ENCODE measurements at places on chromosomes 3 and 15.

DNA sequence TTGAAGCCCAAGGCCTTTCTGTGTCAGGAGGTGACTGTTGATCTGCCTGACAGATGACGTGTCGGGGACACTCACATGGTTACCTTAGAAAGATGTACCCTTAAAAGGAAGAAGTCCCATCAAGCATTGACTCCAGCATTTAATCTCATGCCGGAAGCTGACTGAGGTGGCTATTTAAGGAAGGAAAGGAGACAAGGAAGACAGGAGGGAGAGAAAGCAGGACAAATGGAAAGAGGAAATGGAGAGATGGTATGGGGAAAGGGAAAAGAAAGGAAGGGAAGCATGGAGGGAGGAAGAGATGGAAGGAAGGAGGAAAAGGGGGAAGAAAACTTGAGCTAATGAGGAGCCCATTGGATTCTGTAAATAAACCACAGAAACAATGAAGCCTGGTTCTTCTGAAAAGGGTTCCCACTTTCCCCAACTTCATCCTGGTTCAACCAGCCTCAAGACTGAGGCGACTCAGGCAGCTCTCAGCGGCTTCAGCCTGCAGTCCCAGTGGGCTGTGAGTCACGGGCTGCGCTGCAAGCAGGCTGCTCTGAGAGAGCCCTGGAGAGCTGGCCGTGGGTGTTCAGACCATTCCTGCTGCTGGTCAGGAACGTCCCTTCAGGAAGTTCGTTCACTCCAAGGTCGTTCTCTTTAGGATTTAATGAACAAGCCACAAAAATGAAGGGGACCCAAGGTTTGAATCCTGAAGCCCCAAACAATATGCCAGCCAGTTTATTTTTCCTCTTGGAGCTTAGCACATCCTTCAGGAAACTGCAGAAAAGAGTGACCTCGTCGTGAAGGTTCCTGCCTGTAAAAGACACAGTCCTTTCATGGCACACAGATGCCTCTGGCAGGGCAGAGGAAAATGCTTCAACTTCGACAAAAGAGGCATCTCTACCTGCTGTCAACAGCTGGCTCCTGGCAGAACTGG is 69.6 kb upstream of the THBS1 start:
- DNase-seq = no peak

DNA sequence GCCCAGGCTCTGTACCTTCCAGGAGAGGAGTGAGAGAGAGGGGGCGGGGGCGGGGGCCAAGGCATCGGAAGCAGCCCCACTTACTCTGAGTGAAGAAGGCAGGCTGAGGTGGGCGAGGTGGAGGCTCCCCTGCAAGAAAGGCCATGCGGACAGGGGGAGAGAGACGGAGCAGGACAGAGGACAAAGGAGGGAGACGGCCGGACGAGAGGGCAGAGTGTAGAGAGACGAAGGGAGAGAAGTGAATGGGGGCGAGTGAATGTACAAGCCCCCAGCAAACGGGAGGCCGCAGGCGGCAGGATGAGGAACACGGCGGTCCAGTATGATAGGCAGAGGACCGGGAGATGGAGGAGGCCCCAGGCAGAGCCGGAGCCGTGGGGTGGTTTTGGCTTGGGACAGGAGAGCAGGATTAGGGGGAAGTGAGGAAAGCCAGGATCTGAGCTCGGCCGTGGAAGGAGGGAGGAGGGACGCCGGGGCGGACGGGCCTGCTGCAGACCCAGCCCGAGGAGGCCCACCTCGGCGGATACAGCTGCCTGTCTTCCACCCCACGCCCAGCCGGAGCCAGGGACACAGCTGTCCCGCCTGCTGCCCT is 38.8 kb downstream of the TNK2 start:
- no peak for DNase-seq

- no peak for DNase-seq
These were observed 266.7 kb upstream of the ATP10A start for GRCh38 chr15:26129852-26130251.

DNA sequence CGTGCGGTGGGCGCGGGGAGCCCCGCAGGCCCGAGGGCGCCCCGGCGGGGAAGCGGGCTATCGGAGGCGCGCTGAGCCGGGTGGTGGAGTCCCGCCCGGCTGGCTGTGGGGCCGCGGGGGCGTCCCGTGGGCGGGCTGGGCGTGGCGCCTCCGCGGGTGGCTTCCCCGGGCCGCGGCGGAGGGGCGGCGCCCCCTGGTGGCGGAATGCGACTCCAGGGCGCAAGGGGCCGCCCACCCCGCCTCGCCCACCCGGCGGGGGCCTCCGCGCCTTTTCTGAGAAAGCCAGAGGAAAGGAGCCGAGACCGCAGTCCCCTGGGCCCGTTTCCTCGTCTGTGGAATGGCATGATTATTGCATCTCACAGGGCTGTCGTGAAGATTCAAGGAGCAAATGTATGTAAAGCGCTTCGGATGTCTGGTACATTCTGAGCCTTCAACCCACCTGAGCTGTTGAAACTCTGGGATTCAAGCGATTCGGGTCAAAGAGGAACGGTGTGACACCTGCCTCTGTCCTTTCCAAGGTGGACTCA is 31.9 kb upstream of the RAB6B start:
- no peak for DNase-seq

DNA sequence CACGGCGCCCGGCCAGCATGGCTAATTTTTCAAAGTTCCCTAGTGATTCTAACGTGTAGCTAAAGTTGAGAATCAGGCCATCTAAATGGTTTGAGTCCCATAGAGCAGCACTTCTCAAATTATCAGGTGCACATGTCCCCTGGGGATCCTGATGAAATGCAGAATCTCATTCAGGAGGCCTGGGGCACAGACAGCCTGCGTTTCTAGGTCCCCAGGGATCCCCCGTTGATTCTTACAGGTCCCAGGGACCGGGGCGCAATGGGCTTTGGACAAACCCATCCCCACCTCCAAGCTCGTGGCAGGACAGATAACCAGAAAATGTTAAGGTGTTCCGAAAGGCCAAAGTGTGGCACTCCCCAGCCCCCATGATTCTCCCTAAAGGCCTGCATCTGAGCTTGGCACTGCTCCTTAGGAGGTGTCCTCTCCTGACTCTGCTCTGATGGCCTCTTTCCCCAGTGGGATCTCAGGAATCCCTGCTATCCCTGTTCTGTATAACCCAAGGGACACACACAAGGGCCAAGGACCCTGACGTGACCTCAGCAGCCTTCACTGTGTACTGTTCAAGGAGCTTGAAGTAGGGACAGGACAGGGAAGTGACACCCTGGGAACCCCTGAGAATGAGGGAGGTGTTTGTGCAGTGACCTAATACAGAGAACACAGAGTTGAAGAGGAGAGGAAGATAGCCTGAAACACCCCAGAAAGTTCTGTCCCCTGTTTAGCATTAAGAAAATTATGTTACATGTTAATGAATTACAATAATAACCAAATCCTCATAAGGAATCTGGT is 8.0 kb downstream of the LRRK1 start:
- no peak for DNase-seq

- no peak for DNase-seq
These were observed 207.3 kb downstream of the PLCL2 start for GRCh38 chr3:17091910-17092582.

DNA sequence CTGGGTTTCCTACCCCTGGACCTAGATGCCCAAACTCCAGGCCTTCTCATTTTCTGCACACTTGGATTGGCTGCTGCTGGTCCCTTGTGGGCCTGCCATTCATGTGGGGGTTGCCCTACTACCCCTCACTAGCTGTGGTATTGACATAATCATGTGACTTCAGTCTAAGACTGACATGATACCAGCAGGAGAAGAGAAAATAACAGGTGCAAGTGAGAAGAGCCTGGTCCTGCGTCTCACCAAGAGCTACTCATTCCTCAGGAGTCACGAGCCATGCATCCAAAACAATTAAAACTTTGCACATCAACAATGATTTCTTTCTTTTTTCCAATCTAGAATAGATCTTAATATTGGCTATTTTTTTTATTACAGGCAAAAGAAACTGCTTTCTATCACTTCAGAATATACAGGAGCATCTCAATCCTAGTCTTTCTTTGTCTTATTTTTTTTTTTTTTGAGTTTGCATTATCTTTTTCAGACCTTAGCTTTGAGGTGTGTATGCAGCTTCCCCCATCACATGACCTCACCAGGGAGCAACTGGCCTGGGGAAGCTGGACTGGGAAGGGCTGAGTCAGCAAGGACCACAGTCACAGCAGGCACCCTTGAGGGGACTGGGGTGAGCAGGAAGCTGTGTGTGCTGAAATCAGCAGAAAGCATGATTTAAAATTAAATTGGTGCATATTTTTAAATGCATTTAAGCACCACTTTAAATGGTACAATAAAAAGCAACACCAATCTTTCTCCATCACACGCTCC is 27.6 kb downstream of the SLC9A9 start:
- DNase-seq = no peak

DNA sequence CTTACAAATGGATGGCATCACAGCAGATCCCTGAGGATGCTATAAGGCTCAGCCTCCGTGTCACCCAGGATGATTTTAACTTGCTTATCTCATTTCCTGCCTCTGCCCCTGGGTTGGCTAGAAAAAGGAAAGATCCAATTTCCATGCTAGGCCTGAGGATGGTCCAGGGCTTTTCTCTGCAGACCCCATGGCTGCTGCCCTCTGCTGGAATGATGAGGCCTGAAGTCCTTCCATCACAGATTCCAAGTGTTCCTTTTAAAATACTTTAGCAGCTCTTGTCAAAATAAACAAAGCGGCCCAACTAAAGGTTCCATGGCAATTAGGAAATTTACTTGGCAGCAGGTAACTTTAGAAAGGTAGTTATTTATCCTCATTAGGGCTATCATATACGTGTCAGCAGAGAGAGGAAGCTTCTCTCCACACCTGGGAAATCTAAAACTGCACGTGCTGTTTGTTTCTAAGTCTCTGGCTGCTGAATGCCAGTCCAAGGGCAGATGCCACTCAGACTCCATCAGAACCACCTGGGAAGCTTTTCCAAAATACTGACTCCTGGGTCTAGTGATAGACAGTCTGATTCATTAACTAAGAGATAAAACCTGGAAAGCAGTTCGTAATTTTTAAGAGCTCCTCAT is 401.9 kb upstream of the IL12A start:
- no peak for DNase-seq

- DNase-seq = no peak
These were observed 11.1 kb downstream of the ZBTB38 start for GRCh38 chr3:141379250-141379966.

DNA sequence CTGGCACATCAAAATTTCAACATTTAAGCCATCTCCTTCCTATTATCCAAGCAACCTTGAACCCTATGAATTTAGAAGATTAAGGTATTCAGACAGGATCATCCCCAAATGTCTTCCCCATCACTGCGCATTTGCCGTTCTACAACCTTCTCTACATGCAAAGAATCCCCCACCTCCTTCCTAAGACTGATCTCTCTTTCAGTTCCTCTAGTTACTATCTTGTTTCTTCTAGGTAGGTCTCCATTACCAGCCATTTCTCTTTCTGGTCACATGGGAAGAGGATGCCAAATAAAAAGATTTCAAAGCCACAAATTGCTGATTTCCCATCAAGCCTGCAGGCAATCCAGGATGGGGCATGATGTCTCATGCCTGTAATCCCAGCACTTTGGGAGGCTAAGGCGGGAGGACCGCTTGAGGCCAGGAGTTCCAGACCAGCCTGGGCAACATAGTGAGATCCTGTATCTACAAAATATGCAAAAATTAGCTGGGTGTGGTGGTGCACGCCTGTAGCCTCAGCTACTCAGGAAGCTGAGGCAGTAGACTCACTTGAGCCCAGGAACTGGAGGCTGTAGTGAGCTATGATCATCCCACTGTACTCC is 29.7 kb upstream of the MTMR10 start:
- DNase-seq = no peak

- DNase-seq = no peak
These were observed 24.9 kb upstream of the ACAD9 start for GRCh38 chr3:128854475-128854874.

GRCh38 chr15:51970132-51970817 is 1.3 kb downstream of the LEO1 start:
- no peak for DNase-seq

DNA sequence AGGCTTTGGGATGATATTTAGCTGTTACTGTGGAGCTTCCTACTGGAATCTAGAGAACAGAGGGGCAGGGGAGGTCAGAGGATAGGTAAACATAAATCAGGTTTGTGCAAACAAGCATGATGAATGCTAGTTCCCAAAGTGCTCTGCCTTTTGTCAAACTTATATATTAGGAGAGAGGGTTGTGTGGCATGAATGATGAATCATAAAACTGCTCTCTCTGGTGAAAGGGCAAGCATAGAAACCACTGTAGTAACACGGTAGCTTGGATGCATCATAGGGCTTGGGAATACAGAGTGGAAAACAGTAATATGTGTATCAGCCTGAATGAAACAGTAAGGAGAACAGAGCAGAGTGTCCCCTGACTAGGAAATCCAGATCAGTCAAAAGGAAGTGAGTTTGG is 486.7 kb downstream of the IL5RA start:
- DNase-seq = no peak

DNA sequence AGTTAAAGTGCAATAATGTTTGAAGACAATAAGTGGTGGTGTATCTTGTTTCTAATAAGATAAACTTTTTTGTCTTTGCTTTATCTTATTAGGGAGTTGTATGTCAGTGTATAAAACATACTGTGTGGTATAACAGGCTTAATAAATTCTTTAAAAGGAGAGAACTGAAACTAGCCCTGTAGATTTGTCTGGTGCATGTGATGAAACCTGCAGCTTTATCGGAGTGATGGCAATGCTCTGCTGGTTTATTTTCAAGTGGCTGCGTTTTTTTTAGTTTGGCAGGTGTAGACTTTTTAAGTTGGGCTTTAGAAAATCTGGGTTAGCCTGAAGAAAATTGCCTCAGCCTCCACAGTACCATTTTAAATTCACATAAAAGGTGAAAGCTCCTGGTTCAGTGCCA is 2.7 kb downstream of the RPL15 start:
- DNase-seq = no peak

DNA sequence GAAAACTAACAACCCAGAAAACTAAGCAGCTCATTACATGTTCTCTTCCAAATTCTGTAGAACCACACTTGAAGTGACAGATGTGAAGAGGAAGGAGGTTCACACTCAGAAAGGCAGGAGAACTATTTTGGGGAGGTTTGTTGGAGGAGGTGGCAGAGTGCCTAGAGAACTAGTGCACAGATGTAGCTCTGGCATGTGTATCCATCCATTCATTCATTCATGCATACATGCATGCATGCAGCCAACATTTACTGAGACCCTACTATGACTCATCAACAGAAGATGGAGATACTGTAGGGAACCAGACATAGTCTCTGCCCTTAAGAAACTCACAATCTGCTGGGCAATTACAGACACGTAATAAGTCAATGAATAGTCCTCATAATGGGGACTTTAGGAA is 116.7 kb downstream of the ERC2 start:
- no peak for DNase-seq

DNA sequence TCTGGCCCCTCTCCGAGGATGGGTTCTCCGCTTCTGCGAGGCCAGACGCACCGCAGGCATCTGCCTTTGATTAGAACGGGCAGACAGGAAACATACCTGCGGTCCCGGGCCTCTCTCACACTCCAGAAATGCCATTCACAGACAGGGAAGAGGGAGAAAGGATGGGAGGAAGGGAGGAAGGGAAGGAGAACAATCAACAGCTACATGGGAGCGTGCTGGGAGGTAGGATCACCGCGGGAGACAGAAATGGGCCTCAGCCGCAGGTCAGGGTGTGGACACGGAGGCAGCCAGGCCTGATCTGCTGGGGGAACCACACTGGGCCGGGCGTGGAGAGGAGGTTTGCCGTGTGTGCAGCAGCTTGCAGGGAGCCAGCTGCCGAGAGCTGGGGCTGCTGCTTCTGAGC is 90.7 kb upstream of the RGMA start:
- DNase-seq = no peak
